KBM-7 (cell line): ENCODE measurements at places on chromosomes 13 and 19.

DNA sequence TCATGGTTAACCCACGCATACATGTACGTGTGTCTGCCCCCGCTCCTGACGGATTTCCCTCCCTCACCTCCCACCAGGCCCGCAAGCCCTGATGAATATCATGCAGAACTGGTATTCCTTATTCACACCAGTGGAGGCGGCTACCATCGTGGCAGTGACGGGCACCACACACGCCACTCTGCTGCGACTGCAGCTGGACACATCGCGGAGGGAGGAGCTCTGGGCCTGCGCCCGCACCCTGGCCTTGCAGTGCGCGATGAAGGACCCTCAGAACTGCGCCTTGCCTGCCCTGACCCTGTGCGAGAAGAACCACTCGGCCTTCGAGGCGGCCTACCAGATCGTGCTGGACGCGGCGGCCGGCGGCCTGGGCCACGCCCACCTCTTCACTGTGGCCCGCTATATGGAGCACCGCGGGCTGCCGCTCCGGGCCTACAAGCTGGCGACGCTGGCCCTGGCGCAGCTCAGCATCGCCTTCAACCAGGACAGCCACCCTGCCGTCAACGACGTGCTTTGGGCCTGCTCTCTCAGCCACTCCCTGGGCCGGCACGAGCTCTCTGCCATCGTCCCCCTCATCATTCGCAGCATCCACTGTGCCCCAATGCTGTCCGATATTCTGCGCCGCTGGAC is 35.0 kb downstream of the ZSWIM4 start:
- DNase-seq, result no peak

GRCh38 chr19:17479325-17479791 is 9.0 kb downstream of the SLC27A1 start:
- DNase-seq, result no peak

GRCh38 chr13:36261976-36262375 is 35.6 kb downstream of the CCDC169 start:
- no peak for DNase-seq

DNA sequence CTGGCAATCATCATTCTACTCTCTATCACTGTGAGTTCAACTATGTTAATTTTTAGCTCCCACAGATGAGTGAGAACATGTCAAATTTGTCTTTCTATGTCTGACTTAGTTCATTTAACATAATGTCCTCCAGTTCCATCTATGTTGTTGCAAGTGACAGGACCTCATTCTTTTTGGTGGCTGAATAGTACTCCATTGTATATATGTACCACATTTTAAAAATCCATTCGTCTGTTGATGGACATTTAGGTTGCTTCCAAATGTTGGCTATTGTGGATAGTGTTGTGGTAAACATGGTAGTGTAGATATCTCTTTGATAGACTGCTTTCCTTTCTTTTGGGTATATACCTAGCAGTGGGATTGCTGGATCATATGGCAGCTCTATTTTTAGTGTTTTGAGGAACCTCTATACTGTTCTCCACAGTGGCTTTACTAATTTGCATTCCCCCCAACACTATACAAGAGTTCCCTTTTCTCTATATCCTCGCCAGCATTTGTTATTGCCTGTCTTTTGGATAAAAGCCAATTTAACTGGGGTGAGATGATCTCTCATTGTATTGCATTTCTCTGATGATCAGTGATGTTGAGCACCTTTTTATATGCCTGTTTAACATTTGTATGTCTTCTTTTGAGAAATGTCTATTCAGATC is 124.1 kb downstream of the PCCA start:
- peak; percentile 65 for DNase-seq

GRCh38 chr13:50128428-50128931 is 113.2 kb downstream of the KCNRG start:
- no peak for DNase-seq
